ENCODE measurements at places on chromosomes 6 and 20.

DNA sequence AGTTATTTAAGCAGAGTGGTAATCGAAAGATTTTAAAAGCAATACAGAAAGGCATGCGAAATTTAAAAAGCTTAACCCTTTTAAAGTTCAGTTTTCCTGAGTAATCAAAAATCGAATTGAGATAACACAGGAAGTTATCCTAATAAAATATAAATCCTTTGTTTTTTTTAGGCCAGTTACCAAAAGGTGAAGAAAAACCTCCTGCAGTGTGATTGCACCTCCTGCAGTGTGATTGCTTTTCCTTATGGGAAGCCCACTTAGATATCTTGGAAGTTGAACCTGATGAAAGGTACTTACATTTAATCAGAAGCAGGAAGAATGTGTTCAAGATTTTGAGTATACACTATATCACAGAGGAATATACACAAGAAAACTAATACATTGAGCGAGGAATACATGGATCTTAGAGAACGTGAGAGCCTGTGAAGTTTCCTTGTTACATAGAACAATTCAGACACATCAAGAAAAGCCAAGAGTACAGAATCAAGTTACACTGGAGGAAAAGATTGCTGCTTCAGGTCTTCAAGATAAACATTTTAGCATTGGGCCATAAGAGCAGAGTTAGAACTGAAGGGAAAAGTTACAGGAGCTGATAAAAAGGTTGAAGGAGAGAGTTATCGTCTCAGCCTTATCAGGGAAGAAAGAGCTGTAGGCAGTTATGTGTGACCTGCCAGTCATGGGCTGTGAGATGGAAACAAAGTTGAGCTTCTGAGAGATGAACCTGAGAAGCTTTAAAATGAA lies 7.7 kb upstream of the TMEM181 start:
- no peak for DNase-seq

DNA sequence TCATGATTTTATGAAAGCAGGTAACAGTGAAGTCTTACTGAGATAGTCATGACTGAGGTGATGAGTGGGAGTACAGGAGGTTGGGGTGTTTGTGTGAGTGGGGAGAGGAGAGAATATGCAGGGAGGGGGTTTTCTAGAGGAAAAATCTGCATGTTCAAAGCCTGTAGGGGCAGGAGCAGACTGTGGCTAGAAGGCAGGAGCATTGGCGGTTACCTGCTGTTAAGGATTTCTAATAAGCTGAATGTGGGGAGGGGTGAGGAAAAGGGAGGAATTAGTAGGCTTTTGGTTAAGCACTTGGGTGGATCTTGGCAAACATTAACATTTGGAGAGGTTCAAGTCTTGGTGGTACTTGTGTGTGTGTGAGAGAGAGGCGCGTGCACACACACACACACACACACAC lies 70.8 kb downstream of the EYA4 start:
- DNase-seq: no peak

- DNase-seq: no peak
Observed at GRCh38 chr20:5670874-5671273, 79.3 kb upstream of the SHLD1 start.

GRCh38 chr6:11639376-11640235 lies 102.1 kb downstream of the TMEM170B start:
- DNase-seq: no peak

GRCh38 chr6:127878115-127878514 lies 22.7 kb downstream of the THEMIS start:
- no peak for DNase-seq
